ENCODE measurements at places on chromosomes 1 and 21.

DNA sequence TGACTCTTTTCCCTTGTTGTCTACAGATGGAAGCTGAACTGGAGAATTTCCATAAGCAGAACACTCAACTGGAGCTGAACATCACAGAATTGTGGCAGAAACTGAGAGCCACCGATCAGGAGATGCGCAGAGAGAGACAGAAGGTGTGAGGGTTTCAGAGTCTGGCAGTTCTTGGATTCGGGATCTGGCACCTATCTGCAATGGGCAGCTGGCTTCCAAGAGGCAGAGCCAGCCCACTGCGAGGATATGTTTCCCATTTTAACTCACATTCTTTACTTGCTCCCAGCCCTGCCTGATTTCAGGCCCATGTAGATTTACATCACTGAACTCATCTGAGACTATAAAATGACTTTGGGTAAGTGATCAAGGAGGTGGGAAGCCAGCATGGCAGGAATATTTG is 37.3 kb upstream of the TMEM125 start:
- DNase-seq: no peak

GRCh38 chr1:7300893-7301663 is 470.0 kb upstream of the VAMP3 start:
- DNase-seq: no peak

DNA sequence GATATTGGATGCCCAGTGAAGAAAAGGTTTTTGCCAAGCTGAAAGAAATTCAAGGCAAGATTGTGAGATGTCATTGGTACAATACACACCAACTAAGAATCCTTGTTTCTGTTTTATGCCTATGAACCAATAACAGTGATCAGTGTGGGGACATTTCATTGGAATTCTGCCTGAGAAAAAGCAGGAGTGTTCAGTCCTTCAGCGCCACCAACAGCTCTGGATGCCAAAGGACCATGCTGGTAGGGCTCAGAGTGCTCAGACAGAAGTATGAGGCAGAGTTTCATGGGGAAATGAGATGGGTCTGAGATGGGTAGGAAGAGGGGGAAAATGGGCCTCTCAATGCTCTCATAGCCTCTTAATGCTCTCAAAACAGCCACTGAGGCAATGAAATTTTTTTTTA is 56.5 kb downstream of the GABPA start:
- DNase-seq: no peak

GRCh38 chr1:179493323-179493722 is 82.4 kb downstream of the NPHS2 start:
- no peak for DNase-seq

DNA sequence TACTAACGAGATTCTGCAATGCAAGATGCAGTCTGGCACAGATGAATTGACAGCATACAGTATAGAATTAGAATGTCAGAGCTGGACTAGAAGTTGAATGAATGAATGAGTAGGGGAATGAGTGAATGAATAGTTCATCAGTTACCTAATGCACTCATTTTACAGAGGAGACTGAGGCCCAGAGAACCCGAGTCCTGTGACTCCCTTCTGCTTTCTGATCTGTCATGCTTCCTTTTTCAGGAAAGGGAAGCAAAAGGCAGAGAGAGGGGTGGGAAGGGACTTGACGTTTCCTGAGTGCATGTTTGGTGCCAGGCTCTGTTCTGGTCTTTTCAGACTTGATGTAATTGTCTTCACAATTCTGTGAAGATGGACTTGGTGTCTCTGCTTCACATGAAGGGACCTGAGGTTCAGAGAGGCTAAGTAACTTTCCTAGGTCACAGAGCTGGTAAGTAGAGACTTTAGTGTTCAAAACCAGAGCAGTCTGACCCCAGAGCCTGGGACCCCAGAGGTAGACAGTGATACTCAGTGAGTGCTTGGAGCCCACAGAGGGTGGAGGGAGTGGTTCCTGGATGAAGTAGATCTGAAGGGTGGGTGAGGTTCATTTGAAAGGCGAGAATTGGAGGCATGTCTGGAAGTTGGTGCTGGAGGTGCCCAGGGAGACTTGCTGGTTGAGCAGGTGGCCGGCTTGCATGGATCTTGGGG is 8.0 kb upstream of the MEX3A start:
- no peak for DNase-seq

DNA sequence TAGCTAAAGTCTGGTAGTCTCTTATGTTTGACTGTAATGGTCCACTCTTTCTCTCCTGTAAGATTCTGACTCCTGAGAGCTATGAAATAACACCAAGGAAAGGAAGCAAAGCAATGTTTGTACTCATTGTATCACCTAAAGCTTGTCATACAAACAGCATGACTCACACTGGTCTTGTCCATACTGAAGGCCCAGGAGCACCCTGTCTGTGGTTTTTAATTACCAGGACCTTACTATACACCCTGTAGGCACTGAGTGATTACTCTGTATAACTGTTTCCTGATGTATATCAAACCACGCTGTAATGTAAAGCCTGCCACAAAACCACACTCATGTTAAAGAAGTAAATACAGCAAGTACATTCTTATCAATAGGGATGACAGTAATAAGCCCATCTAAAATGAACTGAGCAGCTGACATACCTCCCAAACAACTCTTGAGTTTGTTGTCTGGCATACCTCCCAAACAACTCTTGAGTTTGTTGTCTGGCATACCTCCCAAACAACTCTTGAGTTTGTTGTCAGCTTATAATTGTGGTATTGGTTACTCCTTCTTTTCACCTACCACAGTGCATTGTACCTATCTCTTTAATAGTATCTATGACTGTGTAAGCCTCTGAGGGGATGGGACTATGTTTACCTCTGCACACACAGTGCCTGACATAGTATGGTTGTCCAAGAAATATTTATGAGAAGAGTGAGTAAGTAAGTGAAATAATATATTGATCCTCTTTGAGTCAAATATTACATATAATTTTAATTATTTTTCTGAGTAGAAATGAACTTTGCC is 11.6 kb upstream of the TNFSF18 start:
- DNase-seq: peak; percentile 47

GRCh38 chr1:165355139-165355976 is 1.2 kb downstream of the LMX1A start:
- no peak for DNase-seq

DNA sequence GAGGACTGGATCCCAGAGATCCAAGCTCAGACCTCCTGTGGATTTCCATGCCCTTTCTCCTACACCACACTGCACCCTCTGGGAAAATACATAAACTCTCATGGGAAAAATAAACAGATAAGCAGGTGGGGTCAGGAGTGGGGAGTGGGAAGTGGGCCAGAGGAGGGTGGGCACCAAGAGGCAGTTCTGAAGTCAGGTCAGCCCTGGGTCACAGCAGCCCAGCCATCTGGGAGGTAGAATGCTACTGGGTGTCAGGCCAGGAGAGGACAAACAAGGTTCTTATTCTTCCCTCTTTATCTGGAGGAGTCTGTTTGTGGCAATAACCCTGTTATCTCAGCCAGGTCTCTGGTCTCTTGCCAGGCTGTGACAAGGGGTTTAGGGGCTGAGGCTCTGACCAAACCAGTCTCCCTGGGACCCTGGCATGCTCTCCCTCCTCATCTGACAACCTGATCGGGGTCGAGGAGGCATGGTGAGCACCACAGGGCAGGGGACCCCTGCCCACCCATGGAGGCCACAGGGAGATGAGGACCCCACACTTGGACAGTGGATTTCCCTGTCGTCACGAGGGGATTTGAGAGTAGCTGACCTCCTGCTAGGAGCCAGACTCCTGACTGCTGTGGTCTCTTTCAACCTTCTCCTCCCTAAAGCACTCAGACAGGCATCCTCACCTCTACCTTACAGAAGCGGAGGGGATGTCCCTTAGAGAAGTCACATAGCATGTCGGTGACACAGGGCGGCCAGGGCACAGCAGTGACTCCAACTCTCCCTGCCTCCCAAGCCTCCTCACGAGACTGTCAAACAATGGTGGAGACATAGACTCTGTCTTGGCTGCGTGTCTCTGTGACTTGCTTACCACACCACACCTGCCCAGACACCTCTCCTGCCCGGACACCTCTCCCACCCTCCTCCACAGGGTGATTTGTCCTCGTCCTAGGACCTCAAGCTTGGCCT is 51.3 kb upstream of the IFFO2 start:
- peak; percentile 56 for DNase-seq

- DNase-seq: peak; percentile 77
These were observed 38.4 kb upstream of the FOXO6 start for GRCh38 chr1:41322835-41323234.

- peak; percentile 74 for DNase-seq
These were observed 8.8 kb upstream of the GUCA2A start for GRCh38 chr1:42173155-42173933.

DNA sequence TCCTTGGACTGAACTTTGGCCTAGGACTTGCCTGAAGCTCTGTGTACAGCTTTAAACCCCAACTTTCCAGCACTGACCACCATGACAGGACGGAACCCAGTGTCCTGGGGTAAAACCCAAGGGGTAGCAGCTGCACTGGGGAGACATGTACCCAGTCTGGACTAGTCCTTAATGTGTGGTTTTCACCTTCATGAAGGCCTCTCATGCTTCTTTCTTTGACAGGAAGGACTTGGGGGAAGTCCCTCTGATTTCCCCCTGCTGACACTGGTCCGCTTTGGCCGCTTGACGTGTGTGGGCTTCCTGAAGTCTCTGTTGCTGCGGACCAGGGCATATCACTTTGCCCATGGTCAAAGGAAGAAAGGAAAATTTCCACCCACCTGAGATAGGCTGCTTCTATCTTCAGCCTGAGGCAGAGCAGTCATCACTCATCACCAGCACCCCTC is 66.3 kb upstream of the PRDX6 start:
- DNase-seq: no peak

DNA sequence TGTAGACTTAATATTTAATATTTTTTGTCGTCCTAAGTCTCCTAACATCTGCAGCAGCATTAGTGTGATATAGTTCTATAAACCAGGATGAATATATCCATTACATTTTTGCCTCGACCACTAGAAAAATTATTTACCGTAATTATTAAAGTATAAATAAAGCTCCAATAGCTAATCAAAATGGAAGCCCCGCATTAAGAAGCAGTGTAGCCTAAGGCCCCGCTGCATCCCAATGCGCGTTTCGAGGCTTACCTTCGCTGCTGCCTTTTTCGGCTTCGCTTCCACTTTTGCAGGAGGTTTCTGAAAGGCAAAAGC is 891 bp downstream of the HMGN1 start:
- DNase-seq: no peak

DNA sequence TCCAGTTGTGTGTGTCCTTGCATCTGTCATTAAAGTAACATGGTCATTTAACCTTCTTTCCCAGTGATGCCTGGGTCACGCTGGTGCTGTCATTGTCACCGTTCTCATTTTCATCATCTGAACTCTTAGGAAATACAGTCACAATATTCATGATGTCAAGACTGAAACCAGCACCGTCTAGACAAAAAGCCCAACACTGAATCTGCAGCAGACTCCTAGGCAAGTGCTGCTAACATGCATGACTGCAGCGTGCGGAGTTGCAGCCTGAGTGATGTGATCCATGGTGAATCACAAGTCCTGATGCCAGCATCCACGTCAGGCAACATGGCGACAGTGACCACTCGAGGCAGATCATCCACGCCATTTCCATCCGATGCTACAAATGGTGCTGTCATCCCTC is 37.6 kb downstream of the MRPL37 start:
- DNase-seq: no peak

- DNase-seq: no peak
These were observed 116.4 kb downstream of the PBX1 start for GRCh38 chr1:164675342-164675904.

GRCh38 chr21:16185766-16186165 is 456.0 kb downstream of the USP25 start:
- no peak for DNase-seq

GRCh38 chr1:153035211-153035610 is 4.2 kb downstream of the SPRR1B start:
- DNase-seq: no peak

DNA sequence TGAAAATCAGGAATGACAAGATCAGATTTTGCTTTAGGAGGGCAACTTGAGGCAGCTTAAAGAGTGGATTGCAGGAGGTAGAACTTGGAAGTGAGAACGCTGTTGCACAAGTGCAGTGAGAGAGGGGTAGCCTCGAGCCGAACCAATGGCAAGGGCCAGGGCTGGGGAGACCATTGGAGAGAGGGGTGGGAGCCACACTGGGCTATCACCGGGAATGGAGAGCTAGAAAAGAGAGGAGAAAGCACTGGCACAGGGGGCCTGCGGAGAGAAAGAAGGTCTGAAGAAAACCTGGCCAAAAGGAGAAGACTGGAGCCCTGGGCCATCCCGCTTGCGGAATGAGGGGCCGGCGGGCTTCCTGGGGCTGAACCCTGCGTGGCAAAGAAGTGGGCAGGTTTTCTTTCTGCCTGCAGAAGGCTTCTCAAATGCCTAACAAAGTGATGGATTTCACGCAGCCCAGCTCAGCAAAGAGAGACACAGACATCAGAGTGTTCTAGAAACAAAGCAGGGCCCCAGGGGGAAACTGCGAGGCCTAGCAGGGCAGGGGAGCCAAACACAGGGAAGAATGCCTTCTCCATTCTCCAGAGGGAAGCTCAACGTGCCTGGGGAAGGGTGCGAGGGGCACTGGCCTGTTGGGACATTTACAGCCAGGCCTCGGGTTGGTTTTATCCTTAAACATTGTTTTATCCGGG is 1.2 kb upstream of the SLC37A1 start:
- DNase-seq: no peak

DNA sequence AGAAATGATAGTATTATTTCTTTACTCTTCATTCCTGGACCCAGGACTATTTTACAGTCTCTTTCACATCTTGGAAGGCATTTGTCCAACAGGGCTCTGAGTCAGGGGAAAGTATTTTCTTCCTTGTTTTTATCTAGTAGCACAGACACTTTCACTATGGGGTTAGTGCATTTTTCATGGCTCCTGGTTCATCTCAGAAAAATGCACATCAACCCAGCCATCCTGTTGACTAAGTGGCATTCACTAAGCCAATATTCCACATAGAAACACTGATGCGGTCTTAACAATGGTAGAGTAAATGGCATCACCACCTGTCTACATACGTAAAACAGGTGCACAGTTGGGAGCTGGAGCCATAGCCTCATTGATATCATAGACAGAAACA is 87.4 kb upstream of the C1orf21 start:
- no peak for DNase-seq

GRCh38 chr1:147168626-147169058 is 3.6 kb downstream of the PRKAB2 start:
- DNase-seq: peak; percentile 75

DNA sequence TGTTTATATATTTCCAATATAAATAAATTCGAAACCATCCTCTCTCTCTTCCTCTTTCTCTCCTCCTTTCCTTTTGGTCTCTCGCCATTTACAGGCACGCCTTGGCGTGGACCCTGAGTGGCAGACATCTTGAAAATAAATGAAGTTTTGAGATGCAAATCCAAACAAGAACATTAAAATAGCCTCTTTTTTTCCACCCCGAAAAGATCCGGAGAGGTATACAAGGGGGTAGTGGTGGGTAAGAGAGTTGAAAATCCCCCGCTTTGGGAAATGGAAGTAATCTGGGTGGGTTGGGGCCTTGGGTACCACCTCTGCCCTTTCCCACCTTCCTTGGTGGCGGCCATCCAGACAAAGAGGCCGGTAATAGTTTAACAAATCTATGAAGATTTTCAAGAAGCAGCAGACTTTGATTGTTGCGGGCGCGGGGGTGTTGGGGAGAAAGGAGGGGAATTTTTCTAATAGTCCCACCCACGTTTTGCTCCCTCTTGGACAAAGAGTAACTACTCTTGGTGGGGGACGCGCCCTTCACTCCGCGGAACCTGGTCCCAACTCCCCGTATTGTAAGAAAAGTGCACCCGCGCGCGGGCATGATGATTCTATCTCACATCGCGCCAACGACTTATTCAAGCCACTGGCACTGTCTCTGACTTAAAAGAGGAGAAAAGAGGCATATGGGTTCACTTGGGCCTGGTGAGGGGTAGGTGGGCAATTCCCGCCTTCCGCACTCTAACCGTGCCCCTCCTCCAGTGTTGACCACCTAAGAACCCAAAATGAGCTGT is 4.0 kb upstream of the FOXD3 start:
- DNase-seq: no peak

- no peak for DNase-seq
These were observed 42.7 kb upstream of the ATP1A1 start for GRCh38 chr1:116330342-116330652.

Data from hematopoietic multipotent progenitor cell treated with erythropoietin and hydrocortisone succinate and interleukin-3 and kit ligand, for 6 days (in vitro differentiated cells).